ENCODE measurements at places on chromosomes 3 and 15.
A peak's percentile ranks its signal among the peaks of the same experiment; 100 is the strongest.

DNA sequence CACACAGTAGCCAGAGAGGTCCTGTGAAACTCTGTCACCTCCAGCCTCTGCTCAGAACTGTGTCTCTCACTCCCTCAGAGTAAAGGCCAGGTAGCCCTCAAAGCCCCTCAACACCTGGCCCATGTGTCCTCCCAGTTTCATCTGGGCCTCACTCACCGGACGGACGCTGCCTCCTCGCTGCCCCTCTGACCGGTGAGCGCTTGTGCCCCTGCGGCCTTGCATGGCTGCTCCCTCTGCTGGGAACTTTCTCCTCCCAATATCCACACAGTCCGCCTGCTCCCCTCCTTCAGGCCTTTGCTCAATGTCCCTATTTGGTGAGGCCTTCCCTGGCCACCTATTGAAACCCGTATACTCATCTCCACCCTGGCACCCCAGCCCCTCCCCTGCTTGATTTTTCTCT, 36.8 kb upstream of the TRH start:
- DNase-seq, result no peak

GRCh38 chr15:77826006-77826695, 193.4 kb upstream of the LINGO1 start:
- DNase-seq, result no peak

GRCh38 chr3:190058521-190059241, 62.0 kb downstream of the P3H2 start:
- no peak for DNase-seq

- DNase-seq, result no peak
Observed at GRCh38 chr3:15014606-15015328, 50.3 kb downstream of the MRPS25 start.

- DNase-seq, result no peak
Observed at GRCh38 chr3:156029208-156029607, 91.2 kb upstream of the KCNAB1 start.

DNA sequence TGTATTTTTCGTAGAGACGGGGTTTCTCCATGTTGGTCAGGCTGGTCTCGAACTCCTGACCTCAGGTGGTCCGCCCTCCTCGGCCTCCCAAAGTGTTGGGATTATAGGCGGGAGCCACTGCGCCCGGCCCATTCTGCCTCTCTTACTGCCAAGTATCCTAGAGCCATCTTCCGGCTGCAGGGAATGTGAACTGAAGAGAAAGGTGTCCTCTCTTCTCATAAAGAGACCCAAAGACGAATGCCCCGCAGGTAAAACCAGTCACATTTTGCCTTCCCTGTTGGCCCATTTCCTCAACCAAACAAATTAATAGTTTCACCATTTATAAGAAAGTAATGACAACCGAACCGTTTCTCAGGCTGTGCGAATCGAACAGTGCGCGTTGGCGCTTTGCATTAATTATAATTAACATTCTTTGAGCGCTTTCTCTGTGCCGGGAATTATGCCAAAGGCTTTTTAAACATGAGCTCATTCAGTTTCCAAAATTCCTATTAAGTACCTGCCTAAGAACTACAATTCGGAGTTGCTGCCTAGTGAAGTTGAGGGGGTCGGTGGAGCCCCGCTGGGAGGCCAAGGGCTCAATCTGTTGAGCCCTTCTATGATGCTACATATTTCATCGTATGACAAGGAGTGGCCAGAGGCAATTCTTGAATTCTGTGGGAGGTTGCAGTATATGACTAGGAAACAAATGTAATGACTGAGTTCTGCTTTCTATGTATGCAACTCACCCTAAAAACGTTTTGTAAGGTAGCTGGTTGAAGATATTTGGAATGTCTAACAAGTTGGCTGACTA, 819 bp upstream of the RPL24 start:
- DNase-seq, result no peak

DNA sequence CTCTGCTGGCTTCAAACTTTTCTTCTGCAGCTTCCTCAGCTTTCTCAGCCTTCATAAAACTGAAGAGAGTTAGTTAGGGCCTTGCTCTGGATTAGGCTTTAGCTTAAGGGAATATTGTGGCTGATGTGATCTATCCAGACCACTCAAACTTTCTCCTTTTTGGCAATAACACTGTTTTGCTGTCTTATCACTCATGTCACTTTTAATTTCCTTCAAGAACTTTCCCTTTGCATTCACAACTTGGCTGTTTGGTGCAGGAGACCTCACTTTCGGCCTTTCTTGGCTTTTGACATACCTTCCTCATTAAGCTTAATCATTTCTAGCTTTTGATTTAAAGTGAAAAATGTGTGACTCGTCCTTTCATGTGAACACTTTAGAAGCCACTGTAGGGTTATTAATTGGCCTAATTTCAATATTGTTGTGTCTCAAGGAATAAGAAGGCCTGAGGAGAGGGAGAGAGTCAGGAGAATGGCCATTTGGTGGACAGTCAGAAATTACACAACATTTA, 60.7 kb downstream of the SLC24A1 start:
- DNase-seq, result no peak

DNA sequence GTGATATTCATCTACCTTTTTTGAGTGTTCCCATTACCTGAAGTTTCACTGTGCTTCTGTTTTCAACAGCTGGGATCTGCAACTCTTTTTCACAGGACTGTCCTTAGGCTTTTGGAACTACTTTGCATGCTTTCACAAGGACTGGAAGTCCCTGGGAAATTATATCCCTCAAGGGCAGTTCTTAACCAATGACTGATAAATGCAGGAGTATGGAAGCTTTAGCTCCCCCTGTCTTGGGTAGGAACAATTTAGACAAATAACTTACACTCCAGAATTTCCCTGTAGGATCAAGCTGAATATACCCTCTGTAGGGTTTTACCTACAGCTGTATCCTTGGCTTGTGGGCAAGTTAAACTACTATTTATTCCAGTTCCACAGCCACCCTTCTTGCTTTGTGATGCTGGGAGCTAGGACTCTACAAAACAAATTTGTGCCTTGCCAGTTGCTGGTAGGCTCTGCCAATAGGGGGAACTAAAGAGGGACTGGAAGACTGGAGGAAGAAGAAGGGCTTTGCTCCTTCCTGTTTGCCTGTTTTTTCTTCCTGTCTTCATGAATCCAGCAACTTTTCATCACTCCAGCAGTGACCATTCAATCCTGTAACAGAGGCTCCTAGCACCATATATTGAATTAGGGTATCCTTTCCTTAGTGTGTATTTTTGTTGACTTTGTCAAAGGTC, 6.8 kb upstream of the ZNF280D start:
- DNase-seq, result no peak

- DNase-seq, result no peak
Observed at GRCh38 chr3:50202353-50203112, 2.5 kb upstream of the SLC38A3 start.

- DNase-seq, result no peak
Observed at GRCh38 chr3:58179235-58180098, 31.3 kb downstream of the DNASE1L3 start.

DNA sequence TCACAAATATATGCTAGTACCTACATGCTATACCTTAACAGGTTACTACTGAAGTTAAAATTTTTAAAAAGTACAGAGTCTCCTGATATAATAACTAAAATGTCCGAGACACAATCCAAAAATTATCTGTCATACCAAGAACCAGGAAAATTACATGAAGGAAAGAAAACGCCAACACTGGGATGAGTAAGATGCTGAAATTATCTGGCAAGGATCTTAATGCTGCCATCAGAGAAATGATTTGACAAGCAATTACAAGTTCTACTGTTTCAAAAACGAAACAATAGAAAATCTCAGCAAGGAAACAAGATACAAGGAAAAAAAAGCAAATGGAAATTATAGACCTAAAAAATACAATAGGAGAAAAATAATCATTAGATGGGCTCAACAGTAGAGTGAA, 92.5 kb downstream of the UBE3A start:
- no peak for DNase-seq

DNA sequence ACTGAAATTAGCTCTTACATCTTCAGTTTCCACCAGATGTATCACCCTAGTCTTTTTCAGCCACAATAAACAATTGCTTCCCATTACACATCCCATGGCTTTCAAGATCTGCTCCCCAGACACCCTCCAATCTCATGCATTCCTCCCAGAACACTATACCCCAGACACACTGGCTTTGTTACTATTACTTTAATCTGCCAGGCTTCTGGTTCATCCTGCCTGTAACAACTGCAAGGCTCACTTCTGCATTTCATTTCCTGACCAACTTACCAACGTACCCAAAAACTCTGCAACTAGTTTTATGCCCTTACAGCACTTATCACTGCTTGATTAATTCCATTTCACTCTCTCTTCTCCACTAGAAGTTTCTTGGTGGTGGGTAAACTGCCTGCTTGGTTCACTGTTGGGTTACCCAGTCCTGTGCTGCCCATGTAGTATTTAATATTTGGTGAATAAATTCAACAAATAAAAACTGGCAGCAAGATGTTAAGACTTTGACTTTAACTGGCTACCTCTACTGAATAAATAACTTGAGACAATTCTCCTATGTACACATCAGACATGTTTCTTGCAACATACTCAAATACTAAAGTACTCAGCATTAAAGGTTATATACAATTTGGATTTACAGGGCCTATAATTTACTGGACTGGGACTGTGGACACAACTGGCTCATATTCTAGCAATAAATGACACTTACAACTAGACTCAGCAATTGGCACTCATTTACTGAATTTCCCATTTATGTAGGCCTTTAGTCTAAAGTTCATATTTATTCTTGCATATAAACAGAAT, 2.7 kb downstream of the RPL22L1 start:
- DNase-seq, result no peak

DNA sequence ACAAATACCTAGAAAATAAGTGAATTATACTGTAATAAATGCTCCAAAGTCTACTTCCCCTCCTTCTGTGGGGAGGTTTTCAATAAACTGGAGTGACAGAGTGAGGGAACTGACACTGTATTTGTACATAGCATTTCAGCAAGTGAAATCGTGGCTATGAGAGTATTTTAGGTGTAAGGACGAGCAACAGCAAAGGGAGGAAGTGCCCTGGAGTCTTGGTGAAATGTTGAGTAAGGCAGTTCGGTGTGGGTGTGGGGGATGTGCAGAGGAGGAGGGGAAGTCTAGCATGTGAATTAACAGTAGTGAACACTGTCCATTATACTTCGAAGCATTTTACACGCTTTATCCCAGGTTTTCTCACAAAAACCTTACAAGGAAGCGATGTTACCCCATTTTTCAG, 18.1 kb upstream of the P2RY13 start:
- DNase-seq, result no peak

- no peak for DNase-seq
Observed at GRCh38 chr15:79943820-79944219, 27.2 kb downstream of the BCL2A1 start.

DNA sequence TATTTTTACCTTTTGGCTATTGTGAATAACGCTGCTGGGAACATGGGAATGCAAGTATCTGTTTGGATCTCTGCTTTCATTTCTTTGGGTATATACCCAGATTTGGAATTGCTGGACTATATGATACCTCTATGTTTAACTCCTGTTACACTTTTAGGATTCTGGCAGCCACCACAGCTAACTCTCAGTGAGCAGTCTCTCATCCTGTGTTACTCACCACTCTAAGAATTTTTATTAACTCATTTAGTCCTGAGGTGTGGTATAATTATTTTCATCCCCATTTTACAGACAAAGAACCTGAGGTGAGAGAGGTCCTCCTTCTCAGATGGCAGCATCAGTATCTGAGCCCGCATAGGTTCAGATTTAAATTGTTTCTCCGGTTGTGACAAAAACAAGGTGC, 1.1 kb downstream of the SPATA12 start:
- DNase-seq, result no peak

- no peak for DNase-seq
Observed at GRCh38 chr3:43285644-43286043, 696 bp upstream of the SNRK start.

DNA sequence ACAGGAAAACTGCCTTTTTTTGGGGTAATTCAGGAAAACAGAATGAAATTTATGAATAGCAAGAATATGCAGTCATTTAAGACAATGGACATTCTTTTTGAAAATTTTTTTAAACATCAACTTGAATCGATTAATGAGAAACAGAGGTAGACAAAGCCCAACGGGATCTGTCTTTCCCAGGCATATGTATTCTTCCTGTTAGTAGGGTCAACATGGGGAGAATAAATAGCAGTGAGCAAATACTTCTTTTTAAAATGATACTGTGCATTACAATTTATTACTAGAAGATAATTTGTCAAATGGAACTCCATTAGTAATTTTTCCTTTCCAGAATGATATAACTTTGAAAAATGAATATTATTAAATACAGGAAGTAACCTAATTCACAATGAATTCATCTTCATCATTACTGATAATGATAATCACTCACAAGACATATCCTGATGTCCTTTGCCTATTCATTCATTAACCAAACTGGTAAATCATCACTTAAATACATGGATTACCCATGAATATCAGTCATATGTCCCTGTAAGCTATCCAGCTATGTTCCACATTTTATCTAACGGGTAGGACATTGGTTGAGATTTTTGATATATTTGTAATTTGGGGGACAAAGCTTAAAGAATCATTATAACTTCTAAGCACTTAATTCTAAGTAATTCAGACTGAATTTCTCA, 209.2 kb upstream of the CDIN1 start:
- DNase-seq, result no peak

DNA sequence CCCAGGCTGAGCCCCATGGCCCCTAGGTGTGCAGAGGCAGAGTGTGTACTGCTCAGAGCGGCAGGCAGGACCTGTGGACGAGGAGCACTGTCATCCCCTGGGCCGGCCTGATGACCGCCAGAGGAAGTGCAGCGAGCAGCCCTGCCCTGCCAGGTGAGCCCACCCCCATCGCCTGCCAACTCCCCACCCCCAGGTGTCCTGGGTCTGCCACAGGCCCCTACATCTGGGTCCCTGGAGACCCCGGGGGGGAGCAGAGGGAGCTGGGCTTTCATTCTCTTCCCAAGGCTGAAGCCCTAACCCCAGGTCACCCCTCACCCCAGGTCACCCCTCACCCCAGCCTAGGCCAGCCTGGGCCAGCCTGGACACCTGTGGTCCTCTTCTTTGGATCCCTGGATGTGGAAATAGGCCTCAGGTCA, 93.1 kb downstream of the TBC1D2B start:
- DNase-seq, result peak; percentile 49

- DNase-seq, result no peak
Observed at GRCh38 chr15:73395671-73396070, 26.9 kb upstream of the HCN4 start.

DNA sequence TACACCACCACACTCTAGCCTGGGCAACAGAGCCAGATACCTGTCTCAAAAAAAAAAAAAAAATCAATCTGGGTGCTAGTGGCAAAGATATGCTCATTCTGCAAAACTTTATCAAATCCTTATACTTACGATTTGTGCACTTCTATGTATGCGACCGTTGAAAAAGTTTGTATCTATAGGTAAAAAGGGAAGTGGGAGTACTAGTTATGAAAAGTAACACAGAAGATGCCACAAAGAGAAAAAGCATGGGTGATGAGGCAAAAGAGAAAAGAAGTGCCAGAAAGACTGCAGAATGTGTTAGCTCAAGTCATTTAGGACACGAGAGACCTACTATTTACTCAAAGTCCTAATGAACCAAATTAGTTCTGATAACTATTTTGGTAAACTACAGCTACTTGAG, 407.8 kb downstream of the SHQ1 start:
- DNase-seq, result no peak

GRCh38 chr3:126542340-126543241, 16.1 kb downstream of the C3orf22 start:
- DNase-seq, result peak; percentile 43

- no peak for DNase-seq
Observed at GRCh38 chr3:162777118-162777517, 1280.5 kb downstream of the OTOL1 start.

All from activated naive CD4-positive, alpha-beta T cell treated with anti-CD3 and anti-CD28 coated beads, Interleukin-2, amount 50 U/mL, for 72 hours (primary cell).